ENCODE measurements at places on chromosomes 6 and 20. TPM values are rescaled to one million over a fixed set of nuclear protein-coding genes. Genes with fewer than 3 reads are reported as not detected.

Gene RIMS1
- 0.75 TPM for polyA plus RNA-seq

GRCh38 chr6:98941319-98941718 is 6.4 kb downstream of the FBXL4 start:
- DNase-seq: no peak

DNA sequence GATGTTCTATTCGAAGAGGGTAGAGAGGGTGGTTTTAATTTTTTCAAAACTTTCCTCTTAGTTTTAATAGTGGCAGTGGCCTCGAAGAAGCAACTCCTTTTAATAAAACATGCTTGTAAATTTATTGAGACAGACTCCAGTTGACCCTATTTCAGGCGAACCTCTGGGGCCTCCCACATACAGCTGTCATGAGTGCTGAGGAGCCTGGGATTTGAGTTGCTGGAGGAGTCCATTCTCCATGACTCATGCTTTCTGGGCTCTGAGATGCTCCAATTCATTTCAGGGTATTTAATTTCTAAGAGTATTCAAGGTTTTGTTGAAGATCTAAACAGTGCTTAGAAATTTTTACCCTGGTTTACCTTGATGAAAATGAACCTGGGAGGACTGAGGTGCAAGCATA is 580.4 kb downstream of the CBLN4 start:
- DNase-seq: no peak

Gene MEP1A
- not detected for polyA plus RNA-seq

- DNase-seq: no peak
These were observed 97.2 kb downstream of the TULP4 start for GRCh38 chr6:158409451-158409850.

DNA sequence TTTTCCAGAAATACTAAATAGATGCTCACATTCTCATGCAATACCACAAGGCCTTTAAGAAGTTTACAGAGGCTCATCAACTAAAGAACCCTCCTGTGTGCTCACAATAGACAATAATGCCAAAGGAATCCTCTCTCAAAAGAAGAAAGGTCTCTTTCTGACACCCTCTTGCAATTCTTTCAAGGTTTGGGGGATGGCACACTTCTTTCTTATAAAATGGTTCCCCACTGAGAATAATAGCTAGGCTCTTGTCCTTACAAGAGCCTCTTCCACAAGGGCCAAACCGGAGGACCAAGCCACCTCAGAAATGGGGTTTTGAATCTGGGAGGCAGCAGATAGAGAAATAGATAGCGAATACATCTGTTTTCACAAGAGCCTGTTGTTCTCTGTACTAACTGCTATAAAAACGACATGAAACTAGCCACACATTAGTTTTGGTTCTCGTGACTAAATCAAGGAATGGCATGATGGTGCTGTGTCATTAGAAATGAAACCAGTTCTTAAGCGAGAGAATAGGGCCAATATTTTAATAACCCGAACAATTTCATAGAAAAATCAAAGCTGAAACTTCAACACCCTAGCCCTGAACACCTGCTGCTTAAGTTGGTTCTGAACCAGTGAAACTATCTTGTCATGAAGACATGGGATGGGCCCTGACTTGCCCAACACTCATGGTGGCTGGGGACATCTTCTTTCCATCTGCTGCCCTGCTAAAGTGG is 81.1 kb downstream of the PRDM1 start:
- no peak for DNase-seq

DNA sequence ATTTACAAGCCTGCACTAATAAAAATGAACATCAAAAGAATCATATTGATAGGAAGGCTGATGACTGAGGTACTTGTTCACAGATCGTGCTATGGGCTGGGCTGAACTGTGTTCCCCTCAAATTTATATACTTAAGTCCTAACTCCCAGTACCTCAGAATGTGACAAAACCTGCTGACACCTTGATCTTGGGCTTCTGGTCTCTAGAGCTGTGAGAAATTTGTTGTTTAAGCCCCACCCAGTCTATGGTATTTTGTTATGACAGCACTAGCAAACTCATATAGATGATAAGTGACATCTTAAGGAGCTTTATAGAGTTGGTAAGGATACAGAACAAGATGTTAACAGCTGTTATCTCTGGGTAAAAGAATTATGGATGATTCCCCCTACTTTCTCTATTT is 13.8 kb downstream of the UBE2V1 start:
- no peak for DNase-seq

- DNase-seq: no peak
These were observed 621.9 kb upstream of the CITED2 start for GRCh38 chr6:139996253-139996834.

DNA sequence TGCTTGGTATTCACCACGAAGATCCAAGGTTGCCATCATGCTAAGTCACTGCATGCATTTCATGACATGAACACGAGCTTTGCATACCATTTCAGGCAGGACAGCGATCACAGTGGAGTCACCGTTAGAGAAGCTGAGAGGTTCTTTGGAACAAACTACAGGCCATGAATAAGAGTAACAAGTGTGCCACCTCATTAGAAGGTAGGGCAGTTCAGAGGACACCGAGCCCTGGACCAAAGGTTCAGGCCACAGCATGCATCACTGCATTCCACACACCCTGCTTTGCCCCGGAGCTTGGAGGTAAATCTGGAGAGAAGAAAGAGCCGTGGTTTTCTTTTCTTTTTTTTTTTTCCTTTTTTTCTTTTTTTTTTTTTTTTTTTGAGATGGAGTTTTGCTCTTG is 66.9 kb upstream of the CDH4 start:
- DNase-seq: no peak

DNA sequence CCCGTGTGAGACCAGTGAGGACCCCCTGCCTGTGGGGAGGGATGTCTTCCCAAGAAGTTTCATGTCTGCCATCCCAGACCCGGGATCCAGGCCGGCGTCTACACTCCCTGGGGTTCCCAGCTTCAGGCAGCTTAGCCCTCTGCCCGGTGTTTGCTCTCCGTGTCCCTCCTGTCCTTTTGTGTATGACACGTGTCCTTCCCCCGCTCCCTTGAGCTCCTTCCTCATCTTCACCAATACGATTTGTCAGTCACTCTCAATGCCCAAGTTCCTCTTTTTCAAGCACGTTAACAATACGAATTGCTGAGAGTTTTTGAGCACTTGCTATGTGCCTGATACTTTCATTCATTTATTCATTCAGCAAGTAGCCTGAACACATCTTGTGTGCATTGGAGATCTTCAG is 115.6 kb upstream of the PTPN1 start:
- DNase-seq: no peak

Gene MYMX
- 21.9 TPM for polyA plus RNA-seq

GRCh38 chr20:19205981-19206396 is 6.5 kb upstream of the SLC24A3 start:
- DNase-seq: no peak

- DNase-seq: no peak
These were observed 4.7 kb downstream of the SLC2A10 start for GRCh38 chr20:46713957-46714834.

DNA sequence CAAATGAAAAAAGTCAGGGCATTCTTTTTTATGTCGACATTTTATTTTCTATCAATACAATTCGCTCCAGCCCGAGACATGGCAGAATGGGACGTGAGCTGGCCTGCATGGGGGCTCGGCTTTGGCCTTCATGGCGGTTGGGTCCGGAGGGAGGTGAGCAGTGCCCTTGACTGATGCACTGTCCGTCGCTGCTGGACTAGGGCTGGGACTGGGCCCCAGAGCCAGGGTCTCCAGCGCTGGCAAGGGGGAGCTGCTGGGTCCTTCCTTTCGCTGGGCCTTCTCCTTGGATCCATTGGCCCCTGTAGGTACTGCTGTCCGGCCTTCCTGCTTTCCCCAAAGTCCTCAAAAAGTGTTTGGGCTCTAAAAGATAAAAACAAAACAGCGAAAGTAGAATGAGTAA is 124.6 kb downstream of the EDN3 start:
- DNase-seq: no peak

DNA sequence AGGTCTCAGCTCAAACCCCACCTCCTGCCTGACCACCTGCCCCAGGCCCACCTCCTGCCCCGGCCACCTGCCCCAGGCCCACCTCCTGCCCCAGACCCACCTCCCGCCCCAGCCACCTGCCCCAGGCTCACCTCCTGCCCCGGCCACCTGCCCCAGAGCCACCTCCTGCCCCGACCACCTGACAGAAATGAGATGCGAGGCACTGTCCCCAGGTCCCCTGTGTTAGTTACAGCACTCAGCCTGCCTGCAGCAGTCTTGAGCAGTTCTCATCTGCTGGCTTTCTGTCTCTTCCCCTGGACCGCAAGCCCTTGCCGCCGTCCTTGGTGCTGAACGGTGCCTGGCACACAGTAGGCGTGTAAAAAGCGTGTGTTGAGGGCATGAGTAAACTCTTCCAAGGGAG is 79.5 kb downstream of the CDH4 start:
- DNase-seq: no peak

DNA sequence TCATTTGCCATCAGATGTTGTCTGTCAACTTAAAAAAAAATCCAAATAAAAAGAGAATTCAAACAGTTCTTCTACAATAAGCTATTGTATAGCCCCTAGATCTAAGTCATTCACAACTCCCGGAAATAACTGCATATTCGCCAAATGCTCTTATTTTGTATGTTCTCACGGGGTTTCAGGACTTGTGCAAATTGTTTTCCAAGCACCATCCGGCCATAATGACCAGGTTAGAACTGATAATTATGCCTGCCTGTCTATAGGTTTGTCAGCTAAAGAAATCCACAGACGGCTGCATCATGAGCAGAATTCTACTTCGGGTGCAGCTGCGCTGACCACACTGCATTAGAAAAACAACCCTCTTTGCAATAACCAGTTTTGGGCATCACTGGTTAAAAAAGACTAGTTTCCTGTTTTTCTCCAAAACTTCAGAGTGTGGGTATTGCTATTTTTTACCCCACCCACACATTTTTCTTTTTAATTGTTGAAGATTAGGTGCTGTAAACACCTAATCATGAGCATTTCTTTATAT is 87.7 kb downstream of the HIVEP2 start:
- no peak for DNase-seq

Gene SIGLEC1
- polyA plus RNA-seq: 3.4 TPM

Gene ATRN
- 21.7 TPM for polyA plus RNA-seq

GRCh38 chr6:11806561-11807317 is 28.1 kb upstream of the ADTRP start:
- DNase-seq: no peak

DNA sequence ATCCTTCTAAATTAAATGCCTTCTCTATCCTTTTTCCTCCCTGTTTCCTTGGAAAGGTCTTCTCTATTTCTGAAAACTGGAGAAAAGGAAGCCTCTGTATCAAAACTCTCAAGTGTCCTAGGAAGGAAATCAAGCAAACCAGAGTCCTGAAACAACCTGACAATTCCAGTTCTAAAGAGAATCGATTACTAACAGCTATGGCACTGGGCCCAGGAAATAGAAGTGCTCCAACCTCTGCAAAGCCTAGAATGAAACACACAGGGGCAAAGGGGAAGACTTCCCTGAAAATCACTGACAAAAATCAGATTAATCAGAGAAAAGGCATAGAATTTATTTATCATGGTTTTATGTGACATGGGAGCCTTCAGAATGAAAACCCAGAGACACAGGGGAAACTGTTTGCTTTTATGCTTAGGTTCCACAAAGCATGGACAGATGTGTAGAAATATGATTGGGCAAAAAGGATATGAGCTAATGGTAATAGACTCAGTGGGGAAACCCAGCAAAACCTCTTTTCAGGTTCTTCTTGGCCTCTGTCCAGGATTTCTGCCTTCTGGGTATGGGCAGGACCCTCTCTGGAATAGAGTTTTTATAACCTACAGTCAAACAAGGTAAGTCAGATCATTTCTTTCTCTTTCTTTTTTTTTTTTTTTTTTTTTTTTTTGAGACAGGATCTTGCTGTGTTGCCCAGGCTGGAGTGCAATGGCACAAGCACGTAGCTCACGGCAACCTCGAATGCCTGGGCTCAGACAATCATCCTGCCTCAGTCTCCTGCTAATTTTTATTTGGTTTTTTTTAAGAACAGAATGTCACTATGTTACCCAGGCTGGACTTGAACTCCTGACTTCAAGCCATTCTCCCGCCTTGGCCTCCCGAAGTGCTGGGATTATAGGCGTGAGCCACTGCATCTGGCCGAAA is 91.7 kb downstream of the CD24 start:
- DNase-seq: no peak

DNA sequence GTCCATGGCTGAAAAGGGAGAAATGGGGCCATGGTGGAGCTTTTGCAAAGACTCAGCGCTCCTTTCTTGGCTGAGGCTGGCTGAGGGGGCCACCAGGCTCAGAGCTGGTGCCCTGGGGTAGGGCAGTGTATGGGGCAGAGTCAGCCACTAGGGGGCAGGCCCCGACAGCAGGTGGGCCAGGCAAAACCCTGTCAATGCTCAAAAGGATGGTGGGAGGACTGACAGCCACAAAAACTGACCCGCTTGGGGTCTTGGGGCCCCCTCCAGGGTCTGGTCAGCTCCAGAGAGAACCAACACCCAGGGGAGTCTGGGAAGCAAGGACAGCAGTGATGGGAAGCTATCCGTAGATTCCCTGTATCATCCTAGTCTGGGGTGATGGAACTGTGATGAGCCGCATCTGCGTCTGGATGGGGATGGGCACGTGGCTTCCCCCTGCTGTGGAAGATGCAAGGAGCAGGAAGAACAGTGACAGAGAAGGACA is 306.9 kb downstream of the DHX35 start:
- no peak for DNase-seq

GRCh38 chr20:20690676-20691476 is 21.6 kb downstream of the RALGAPA2 start:
- DNase-seq: no peak

- no peak for DNase-seq
These were observed 81.6 kb downstream of the PSMB1 start for GRCh38 chr6:170471491-170471890.

- no peak for DNase-seq
These were observed 43.0 kb downstream of the TPD52L1 start for GRCh38 chr6:125196613-125197012.

GRCh38 chr6:4270776-4271175 is 135.4 kb upstream of the ECI2 start:
- DNase-seq: no peak

DNA sequence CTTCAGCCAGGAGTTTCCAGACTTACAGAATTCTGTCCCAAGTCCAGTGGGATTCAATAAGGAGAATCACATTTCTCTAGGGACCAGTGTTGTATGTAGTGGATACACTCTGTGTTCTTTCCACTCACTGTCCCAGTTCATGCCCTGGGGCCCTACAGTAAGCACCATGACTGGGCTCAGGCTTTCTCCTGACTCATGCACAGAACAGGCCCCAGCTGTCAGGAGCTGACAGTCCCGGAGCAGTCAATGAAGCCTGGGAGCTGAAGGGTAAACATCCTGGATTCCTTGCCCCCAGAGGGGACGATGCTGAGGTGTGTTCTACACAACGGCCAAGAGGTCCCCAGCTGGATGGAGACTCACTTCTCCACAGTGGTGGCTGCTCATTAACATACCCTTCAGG is 40.2 kb upstream of the LRFN2 start:
- no peak for DNase-seq

- no peak for DNase-seq
These were observed 619.5 kb downstream of the PRKN start for GRCh38 chr6:162108041-162108440.

Gene FGD2
- 3.8 TPM for polyA plus RNA-seq

Gene RAD21L1
- polyA plus RNA-seq: not detected

GRCh38 chr6:139457476-139457875 is 83.0 kb upstream of the CITED2 start:
- DNase-seq: no peak

- no peak for DNase-seq
These were observed 150.5 kb downstream of the IPCEF1 start for GRCh38 chr6:154206141-154206540.
